Osteoblast (primary cell): ENCODE measurements at places on chromosomes 2 and 18. TPM values are rescaled to one million over a fixed set of nuclear protein-coding genes. Genes with fewer than 3 reads are reported as not detected.

DNA sequence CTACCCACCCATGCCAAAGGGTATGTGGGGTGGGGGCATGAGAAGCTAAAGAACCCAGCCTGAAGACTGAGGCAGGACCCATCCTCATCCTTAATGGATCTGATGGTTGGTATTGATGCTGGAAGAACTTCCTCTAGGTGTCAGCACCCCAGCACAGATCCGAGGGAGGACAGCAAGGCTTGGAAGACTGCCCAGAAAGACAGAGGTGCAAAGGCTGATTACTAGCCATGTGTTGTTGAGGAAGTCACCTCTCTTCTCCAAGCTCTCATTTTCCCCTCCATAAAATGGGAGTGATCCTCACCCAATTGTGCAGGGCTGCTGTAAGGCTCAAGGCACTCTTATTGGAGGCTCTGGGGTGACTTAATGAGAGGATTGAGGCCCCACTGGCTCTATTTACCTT is 256.5 kb downstream of the CELF4 start:
- no peak for DNase-seq

GRCh38 chr2:235029054-235029453 is 77.2 kb downstream of the SH3BP4 start:
- peak; percentile 53 for DNase-seq

GRCh38 chr2:148848146-148848545 is 26.9 kb upstream of the KIF5C start:
- no peak for DNase-seq

Gene RAB6C
- total RNA-seq, result not detected in 2 replicates

Gene DPP10
- total RNA-seq, result not detected in 2 replicates
